Hematopoietic multipotent progenitor cell treated with erythropoietin and hydrocortisone succinate and interleukin-3 and kit ligand, for 6 days (in vitro differentiated cells): ENCODE measurements at places on chromosomes 5 and 9.
A peak's percentile ranks its signal among the peaks of the same experiment; 100 is the strongest.

DNA sequence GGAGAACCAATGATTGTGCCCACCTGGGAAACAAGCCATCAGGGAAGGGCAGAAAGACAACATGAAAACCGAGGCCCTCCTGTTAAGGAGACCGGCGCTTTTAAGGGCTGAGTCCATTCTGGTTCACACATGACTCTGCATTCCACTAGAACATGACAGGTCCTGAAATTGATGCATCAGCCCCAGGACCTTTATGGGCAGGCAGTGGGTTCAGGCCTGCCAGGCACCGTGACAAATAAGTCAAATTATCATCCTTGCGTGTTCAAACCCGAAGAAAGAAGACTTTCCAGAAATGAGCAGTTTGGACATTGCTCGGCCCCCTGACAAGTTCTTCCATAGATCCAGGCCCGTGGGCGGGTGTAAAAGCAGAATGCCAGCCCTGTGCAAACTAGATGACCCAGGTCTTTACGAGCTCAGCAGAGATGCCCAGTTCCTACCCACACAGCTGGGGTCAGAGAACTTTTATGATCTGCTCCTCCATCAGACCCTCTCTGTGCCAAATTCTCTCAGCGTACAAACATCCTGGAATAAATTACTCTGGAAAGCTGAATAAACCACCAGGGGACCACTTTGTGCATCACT is 295.5 kb upstream of the WWC1 start:
- DNase-seq = no peak

DNA sequence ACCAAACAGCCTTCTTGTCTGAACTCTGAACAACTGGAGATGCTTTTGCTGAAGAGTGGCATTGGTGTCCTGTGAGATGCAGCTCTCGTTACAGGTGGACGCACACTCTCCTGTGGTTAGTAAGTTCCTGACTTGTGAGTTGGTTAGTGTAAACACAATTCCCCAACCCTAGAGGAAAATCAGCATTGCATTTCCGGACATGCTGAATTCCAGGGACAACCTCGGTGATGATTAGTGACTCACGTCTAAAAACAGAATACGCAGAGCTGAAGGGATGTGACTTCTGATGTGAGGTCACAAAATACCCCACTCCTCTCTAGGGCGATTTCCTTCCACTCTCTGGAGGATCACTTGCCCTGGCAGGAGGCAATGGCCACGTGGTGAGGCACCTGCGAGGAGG is 5.0 kb downstream of the OR2V2 start:
- DNase-seq = no peak

- DNase-seq = no peak
Observed at GRCh38 chr5:175870820-175871447, 444 bp upstream of the CPLX2 start.

GRCh38 chr5:14595189-14595588 is 13.6 kb downstream of the OTULINL start:
- DNase-seq = peak; percentile 72
